NB4 (cell line): ENCODE measurements at places on chromosomes 7 and 10.

GRCh38 chr7:69996121-69996520, 397.8 kb downstream of the AUTS2 start:
- no peak for DNase-seq

GRCh38 chr10:1809139-1809741, 71.9 kb upstream of the ADARB2 start:
- no peak for DNase-seq

DNA sequence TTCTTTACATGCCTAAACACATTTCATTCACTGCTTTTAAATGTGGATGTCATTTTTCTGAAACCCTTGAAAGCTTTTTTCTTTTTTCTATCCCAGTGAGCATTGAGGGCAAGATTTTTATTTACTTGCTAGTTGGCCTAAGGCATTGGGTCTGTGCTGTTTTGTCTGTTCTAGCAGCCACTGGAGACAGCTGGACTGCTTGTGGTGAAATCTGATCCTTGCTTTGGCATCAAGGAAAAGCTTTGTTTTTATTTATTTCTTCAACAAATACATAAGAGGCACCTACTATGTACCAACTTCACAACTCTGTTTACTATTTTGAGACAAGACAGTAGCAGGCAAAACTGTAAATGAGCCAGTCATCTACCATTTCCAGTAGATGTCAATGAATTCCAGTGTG, 28.4 kb upstream of the PDLIM1 start:
- DNase-seq, result no peak

DNA sequence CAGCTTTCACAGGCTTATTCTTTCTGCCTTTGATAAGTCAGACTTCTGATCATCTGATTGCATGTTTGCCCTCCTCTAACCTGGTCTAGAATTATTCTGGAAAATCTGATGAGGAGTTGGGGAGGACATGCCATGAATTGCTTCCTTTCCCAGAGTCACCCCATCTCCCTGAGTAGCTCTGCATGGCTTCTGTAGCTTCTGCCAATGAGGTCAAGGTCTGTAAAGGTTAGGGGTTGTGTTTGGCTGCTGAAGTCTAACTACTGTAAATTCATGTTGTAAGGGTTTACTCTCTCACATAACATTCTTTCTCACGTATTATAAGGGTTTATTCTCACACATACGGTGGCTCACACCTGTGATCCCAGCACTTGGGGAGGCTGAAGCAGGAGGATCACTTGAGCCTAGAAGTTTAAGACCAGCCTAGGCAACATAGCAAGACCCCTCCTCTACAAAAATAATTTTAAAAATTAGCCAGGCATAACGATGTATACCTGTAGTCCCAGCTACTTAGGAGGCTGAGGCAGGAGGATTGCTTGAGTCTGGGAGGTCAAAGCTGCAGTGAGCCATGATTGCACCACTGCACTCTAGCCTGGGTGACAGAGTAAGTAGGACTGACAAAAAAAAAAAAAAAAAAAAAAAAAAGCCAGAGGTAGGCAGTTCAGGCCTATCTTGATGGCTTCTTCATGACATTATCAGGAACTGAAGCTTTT, 10.7 kb downstream of the GSTO2 start:
- no peak for DNase-seq

DNA sequence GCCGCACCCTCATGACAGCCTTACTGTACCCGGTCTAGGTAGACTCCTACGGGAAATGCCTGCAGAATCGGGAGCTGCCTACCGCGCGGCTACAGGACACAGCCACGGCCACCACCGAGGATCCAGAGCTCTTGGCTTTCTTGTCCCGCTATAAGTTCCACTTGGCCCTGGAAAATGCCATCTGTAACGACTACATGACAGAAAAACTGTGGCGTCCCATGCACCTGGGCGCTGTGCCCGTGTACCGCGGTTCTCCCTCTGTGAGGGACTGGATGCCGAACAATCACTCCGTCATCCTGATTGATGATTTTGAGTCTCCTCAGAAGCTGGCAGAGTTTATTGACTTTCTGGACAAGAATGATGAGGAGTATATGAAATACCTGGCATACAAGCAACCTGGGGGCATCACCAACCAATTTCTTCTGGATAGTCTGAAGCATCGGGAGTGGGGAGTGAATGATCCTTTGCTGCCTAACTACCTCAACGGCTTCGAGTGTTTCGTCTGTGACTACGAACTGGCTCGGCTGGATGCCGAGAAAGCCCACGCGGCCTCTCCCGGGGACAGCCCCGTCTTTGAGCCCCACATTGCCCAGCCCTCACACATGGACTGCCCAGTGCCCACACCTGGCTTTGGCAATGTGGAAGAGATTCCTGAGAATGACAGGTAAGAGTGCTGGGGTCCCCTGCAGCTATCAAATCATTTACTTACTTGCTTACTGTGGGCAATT, 8.5 kb upstream of the CHCHD1 start:
- peak; percentile 18 for DNase-seq

- DNase-seq, result no peak
Measured at GRCh38 chr10:2944788-2945187, 122.6 kb upstream of the PFKP start.

GRCh38 chr7:146683439-146683838, 566.8 kb downstream of the CNTNAP2 start:
- no peak for DNase-seq

DNA sequence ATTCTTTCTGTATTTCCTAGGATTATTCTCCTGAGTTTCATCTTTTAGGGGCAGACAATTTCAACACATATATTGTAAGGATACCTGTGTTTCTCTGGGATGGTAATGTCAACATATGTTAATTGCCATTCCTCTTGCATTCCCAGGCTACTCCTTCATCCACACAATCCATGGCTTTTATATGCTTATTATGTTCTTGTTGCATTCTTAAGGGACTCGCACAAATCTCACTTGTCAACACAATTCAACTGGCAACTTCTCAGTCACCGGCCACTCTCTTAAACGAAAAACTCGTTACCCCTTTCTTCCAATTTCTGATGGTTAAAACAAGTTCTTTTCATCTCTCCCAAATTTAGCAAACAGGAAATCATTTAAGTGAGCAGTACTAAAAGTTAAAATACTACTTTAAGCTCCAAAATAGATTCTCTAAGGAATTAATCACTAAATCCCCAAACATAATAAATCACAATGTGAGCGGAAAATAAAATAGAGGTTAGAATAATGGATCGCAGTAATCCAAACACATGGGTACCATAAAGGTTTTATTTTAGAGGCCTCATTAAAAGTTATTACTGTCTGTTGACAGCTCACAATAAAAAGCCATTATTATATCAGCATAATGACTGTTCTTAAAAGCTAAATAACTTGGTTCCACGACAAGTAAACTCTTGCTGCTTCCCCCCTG, 223.2 kb downstream of the ELMO1 start:
- no peak for DNase-seq

GRCh38 chr7:142797391-142798377, 26.9 kb downstream of the PRSS2 start:
- DNase-seq, result no peak

DNA sequence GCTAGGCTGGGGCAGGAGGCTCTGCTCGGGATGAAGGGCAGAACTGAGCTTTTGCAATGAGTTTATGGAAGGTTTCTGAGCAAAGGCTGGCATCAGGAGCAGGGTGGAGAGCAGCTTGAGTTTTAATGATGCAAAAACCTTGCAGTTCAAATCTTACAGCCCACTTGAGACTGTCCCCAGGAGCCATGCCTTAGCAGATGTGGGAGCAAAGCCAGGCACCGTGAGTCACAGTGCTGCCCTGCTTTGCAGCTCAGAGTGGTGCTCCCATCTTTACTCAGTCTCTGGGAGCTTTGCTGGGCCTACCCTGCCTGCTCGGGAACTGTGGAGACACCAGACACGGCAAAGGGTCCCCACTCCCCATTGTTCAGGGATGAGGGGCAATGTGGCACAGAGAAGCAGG, 122.4 kb upstream of the NPS start:
- DNase-seq, result no peak

- no peak for DNase-seq
Measured at GRCh38 chr7:79414910-79415309, 38.6 kb downstream of the MAGI2 start.

DNA sequence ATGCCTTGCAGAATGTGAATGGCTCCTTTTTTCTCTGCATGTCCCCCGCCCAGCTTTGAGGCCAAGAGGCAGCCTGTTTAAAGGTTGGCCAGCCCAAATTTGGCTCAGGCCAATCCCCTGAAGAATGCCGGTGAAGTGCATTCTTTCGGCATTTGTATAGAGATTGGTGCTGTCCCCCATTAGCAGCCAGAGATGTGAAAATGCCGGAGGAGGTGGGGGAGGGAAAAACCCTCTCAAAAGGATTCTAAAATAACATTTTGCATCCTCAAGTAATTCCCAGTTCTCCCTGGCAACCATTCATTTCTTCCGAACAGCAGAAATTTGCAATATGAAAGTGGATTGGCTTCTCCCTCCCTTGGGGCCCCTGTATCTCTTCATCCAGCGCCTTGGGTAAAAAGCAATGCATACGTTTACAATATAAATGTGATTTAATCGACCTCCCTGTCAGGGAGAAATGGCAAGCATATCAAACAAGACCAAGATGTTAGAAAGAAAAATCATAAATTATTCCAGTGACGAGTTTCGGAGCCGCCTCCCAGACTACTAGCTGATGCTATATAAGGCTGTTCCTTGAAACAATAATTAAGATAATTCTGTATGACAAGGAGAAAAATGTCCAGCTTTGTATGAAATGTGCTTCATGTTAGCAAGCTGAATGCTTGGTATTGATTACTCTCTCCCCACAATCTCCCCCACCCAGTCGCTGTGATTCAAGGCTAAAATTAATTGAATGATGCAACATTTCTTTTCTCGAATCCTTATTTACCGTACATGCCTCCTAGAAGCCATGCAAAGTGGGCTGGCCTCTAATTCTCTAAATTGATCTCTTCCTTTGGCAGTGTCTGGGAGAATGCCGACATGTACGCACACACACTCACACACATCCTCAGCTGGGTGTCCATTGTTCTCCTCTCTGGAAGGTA, 323.7 kb downstream of the RPS24 start:
- no peak for DNase-seq

DNA sequence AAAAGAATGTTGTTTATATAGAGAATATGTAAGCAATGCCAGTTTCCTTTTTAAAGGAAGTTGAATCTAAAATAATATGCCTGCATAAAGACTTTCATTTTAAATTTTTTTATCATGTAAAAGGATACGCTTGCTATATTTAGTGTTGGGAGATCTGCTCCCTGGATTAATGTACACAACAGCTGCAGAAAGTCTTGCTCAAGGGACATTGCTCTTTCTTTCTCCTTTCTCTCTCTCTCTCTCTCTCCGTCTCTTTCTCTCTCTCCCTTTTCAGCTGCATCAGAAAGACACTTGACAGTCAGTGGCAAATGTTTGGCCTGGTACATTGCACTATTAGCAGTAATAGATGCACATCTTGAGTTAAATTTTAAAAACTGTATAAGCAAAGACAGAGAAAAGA, 739 bp downstream of the MYPN start:
- no peak for DNase-seq

- peak; percentile 54 for DNase-seq
Measured at GRCh38 chr7:16753932-16754855, 639 bp downstream of the TSPAN13 start.
